ENCODE measurements at places on chromosomes 3 and 15.

- no peak for DNase-seq
Measured at GRCh38 chr3:48084929-48085328, 68.7 kb upstream of the MAP4 start.

- DNase-seq, result no peak
Measured at GRCh38 chr3:64895991-64896895, 208.4 kb upstream of the ADAMTS9 start.

GRCh38 chr3:85939074-85939482 is 980.3 kb downstream of the CADM2 start:
- DNase-seq, result no peak

DNA sequence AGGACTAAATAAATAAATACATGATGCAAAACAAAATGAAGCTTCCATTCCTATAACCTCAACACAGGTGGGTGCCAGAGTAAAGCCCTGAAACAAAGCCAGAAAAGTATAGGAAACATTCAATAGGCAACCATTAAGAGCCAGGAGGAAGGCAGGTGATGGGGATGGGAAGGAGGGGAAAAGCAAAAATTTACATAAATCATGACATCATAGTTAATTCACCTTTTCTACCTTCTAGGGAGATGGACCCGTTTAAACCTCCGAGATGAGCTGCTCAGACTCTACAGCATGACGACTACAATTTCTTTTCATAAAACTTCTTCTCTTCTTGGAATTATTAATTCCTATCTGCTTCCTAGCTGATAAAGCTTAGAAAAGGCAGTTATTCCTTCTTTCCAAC is 27.9 kb downstream of the TM4SF4 start:
- no peak for DNase-seq

- no peak for DNase-seq
Measured at GRCh38 chr3:41030220-41030619, 169.1 kb upstream of the CTNNB1 start.

GRCh38 chr3:105402287-105402801 is 35.6 kb downstream of the ALCAM start:
- DNase-seq, result no peak

GRCh38 chr3:53175613-53176540 is 14.9 kb downstream of the PRKCD start:
- no peak for DNase-seq

All from cerebellar nuclear complex (tissue), 1 donor.